ENCODE measurements at places on chromosomes 11 and 22.

DNA sequence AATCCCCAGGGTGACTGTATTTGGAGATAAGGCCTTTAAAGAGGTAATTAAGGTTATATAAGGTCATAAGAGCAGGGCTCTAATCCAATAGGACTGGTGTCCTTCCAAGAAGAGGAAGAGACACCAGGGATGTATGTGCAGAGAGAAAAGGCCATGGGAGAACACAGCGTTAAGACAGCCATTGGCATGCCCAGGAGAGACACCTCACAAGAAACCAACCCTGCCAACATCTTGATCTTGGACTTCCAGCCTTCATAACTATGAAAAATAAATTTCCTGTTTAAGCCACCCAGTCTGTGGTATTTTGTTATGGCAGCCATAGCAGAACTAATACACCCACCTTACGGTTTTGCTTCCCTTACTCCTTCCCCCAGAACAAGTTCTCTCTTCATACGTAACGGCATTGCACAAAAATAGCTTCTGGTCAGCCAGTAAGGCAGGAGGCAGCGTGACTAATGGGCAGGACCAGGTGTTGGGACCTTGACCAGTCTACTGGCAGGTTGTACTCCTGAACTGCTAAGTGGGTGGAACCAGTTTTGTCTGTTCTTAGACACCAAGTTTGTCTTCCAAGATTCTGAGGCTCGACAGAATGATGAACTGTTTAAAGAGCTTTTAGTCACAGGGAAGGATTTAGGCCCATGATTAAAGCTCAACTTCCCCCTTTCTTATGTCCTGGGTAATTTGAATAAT, 31.9 kb upstream of the UPB1 start:
- DNase-seq, result no peak

- DNase-seq, result peak; percentile 50
Measured at GRCh38 chr22:28505416-28506149, 174.1 kb downstream of the TTC28 start.

- no peak for DNase-seq
Measured at GRCh38 chr11:13875643-13876042, 86.9 kb upstream of the SPON1 start.

DNA sequence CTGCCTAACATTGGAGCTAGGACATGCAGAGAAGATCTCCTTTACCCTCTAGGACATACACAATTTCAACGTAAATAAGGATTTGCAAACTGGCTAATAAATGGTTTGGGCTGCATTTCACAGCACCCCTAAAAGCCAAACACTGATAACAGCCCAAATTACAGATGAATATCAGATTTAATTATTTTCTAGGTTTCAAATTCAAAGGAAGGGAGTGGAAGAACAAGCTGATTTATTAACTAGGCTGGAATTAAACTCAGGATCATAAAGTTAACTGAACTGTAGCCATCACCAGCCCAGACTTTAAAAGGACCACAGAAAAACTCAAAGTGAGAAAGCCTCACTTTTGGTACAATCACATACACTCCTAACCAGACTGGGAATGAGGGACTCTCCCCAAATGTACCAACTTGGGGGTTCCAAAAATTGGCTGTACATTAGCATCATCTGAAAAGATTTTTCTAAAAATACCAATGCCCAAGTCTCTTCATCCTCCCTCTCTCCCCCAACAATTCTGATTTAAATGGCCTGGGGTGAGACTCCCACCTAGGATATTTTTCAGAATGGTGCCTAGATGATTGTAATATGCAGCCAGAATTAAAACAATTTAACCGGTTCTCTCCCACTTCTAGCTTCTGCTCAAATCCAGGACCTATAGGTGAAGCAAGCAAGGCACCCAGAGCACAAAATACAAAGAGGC, 43.5 kb downstream of the SYTL2 start:
- peak; percentile 63 for DNase-seq

GRCh38 chr11:65947133-65947532, 1.9 kb downstream of the TSGA10IP start:
- no peak for DNase-seq

DNA sequence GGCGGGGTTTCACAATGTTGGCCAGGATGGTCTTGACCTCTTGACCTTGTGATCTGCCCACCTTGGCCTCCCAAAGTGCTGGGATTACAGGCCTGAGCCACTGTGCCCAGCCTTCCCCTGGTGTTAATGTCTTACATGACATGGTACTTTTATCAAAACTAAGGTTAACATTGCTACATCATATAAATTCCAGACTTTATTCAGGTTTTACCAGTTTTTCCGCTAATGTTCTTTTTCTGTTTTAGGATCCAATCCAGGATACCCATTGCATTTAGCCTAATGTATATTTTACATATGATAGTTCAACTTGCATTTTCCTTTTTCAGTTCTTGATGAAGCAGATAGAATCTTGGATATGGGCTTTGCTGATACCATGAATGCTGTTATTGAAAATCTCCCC, 14.2 kb downstream of the DDX10 start:
- DNase-seq, result no peak

DNA sequence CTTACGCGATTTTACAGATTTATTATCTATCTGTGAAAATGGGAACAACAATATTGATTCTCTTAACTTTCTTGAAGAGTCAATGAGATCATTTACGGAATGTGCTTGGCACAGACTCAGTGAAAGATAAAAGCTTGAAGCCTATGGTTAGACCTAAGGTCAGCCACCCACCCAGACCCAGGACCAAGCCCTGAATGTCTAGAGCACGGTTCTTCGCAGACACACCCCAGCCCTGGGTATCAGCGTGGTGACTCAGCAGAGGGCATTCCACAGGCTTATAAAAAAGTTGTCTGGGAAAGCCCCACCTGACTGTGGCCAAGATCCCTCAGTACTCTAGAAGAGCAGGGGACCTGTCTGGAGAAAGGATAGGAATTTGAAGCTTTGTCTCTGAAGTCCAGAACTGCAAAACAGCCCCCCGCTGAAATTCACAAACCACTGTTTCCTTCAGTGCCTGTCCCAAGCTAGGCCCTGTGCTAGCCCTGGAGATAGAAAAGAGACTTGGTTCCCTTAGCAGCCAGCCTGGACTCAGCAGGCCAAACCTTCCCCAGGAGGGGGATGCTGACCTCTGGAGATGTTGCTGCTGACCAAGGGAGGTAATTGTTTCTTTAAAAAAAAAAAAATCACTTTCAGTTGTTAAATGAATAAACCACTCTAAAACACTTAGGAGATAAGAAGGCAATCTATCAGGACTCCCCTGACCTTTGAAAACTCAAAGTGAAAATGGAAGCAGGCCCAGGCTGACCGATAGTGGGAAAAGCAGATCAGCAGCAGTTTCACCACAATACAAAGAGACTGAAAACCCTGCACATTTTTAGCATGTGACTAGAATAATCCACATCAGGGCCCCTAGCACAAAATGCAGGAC, 114.0 kb downstream of the ABTB2 start:
- no peak for DNase-seq

GRCh38 chr11:62621027-62621566, 689 bp downstream of the B3GAT3 start:
- DNase-seq, result no peak

DNA sequence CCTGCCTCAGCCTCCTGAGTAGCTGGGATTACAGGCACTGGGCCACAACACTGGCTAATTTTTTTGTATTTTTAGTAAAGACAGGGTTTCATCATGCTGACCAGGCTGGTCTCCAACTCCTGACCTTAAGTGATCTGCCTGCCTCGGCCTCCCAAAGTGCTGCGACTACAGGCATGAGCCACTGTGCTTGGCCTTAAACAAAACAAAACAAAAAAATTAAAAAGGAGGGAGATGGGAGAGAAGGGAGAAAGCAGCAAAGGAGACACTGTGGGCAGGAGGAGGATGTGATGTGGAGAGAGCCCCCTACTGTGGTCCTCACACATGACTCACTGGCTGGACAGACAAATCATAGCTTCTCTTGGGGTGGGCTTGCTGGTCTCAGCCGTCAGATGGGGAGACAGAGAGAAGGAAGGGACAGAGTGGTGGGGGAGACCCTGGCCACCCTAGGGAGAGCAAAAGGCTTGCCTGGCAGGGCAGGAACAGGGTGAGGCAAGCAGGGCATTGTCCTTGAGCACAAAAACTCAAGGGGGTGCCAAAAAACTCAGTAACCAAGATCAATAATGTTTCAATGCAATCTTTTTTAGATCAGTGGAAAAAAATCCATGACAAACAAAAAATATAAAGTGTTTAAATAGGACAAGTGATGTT, 31.6 kb downstream of the TPST2 start:
- no peak for DNase-seq

DNA sequence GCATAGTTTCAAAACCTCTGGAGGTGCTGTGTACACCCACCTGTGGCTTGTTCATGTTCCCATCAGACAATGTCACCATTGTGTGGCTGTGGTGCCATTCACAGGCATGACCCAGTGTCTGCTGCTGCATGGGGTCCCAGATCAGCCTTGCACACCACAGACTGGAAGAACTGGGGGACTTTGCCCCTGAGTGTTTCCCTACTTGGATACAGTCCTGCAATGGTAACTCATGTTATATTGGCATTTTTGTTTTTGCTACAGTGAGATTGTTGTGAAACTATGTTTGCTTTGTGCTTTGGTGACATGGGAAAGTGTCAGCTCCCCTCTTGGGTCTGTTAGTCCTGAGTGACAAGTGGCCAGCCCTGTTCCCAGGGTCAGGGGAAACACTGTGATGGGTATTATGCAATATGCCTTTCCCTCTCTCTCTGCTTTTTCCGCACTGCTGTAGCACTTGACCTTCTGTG, 108.8 kb downstream of the NAV2 start:
- DNase-seq, result no peak
